ENCODE measurements at places on chromosomes 3 and 15. TPM values are rescaled to one million over a fixed set of nuclear protein-coding genes. Genes with fewer than 3 reads are reported as not detected.

Gene ARRDC4
- total RNA-seq: 0.87 TPM

Gene SERPINI2
- total RNA-seq: not detected

Gene AGBL1
- total RNA-seq: not detected

Gene SLC22A13
- 1.9 TPM for total RNA-seq

Gene KNL1
- 1.7 TPM for total RNA-seq

DNA sequence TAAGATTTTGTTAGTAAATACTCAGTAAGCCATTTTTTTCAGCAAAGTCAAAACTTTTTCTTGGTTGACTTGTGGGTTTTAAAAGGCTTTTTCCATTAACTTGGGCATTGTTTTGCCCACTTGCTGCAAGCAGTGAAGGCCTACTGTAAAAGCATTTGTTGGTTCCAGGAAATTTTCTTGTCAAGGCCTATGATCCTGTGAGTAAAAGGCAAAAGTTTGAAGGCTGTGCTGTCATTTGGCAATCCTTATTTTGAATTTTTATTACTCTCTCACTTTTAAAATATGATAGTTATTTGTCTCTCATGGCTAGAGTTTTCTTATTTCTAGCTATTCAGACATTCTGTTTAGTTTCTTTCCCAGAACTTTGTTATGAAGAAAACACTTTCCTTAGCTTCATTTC is 13.0 kb downstream of the P2RY12 start:
- no peak for DNase-seq
- no peak overlapping the region for H3K4me3 ChIP-seq
- H3K27me3 ChIP-seq: no peaks in the 10 kb centered on the region

- no peak overlapping the region for H3K4me3 ChIP-seq
- H3K27ac ChIP-seq: no peak overlapping the region
- H3K27me3 ChIP-seq: no peaks in the 10 kb centered on the region
- H3K36me3 ChIP-seq: no peaks in the 10 kb centered on the region
- no peak for DNase-seq
These were observed 213.7 kb upstream of the ADAMTS9 start for GRCh38 chr3:64901522-64901885.

DNA sequence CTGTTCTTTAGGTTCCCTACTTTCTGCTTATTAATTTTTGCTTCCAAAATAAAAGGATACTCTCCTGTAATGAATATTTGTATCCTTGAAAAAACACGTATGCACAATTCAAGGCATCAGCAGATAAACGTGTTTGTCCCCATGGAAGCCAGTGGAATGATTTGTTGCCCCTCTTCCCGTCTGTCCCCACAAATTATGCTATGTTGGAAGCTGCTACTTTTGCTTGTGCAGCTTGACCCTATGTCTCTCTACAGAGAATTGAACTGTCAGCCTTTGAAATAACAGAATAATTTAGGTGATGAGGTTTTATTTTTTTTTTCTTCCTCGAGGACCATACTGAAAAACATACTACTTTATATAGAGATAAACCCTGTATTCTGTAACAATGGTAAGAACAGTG is 401.5 kb upstream of the GOLIM4 start:
- no peak for DNase-seq
- no peak overlapping the region for H3K4me3 ChIP-seq
- no peak overlapping the region for H3K27ac ChIP-seq
- H3K4me1 ChIP-seq: no peaks in the 10 kb centered on the region
- H3K27me3 ChIP-seq: no peaks in the 10 kb centered on the region
- no peaks in the 10 kb centered on the region for H3K36me3 ChIP-seq

- no peaks in the 10 kb centered on the region for H3K36me3 ChIP-seq
- H3K4me3 ChIP-seq: no peak overlapping the region
- H3K4me1 ChIP-seq: peaks cover 27% of the 10 kb centered on the region
These were observed 435.0 kb downstream of the SHQ1 start for GRCh38 chr3:72413228-72413627.

- no peak for DNase-seq
- no peaks in the 10 kb centered on the region for H3K36me3 ChIP-seq
These were observed 4.1 kb downstream of the MYL3 start for GRCh38 chr3:46859001-46859710.

- H3K27ac ChIP-seq: no peak overlapping the region
- H3K36me3 ChIP-seq: no peaks in the 10 kb centered on the region
- no peaks in the 10 kb centered on the region for H3K4me1 ChIP-seq
- no peaks in the 10 kb centered on the region for H3K27me3 ChIP-seq
These were observed 200.3 kb upstream of the PFN2 start for GRCh38 chr3:150170852-150171520.

DNA sequence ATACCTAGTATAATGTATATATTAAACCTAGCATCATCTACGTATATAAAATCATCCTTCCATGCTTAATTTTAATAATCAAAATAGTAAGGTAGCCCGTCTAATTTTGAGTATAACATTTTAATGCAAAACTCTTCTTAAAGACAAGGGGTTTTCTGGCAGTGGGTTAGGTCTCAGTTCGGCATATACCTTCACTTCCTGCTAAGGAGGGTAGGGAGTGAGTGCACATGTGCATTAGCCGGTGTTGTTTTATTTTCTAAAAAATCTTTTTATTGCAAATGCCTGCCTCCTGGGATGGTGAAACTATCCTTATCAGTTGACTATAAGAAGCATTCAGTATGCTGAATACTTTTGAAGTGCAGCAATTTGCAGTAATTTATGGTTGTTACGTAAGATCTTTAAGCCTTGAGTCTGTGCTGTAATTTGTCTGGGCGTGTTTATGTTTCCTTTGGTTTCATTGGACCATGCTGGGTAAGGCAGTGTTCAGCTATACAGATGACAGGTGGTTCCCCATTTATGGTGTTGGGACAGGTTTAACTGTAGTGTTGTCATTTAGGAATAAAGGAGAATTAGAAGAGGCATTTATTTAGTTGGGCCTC is 11.7 kb downstream of the ARHGEF26 start:
- H3K36me3 ChIP-seq: no peaks in the 10 kb centered on the region
- no peak for DNase-seq
- no peaks in the 10 kb centered on the region for H3K4me1 ChIP-seq
- H3K27ac ChIP-seq: no peak overlapping the region
- H3K27me3 ChIP-seq: no peaks in the 10 kb centered on the region

GRCh38 chr3:100269410-100270214 is 8.8 kb downstream of the TBC1D23 start:
- H3K4me3 ChIP-seq: no peak overlapping the region
- no peak overlapping the region for H3K27ac ChIP-seq
- DNase-seq: no peak
- H3K36me3 ChIP-seq: no peaks in the 10 kb centered on the region
- no peaks in the 10 kb centered on the region for H3K27me3 ChIP-seq
- no peaks in the 10 kb centered on the region for H3K4me1 ChIP-seq

DNA sequence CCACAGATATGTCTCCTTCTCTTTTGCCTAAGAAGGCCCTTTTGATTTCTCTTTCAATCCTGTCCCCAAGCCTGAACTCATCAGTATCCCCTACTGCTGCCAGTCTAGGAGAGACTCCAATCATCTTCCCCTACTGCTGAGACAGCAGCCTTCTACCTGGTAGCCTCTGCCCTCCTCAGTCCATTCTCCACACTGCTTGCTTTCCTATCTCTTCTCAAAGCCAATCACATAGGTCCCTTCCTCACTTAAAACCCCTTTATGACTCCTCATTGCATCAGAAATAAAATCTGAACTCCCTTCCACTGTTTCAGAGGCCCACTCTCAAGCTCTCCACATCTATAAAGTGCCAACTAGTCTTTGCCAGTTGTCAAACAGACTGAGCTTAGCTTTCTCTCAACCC is 1081.8 kb upstream of the CFAP20DC start:
- H3K4me1 ChIP-seq: no peaks in the 10 kb centered on the region
- H3K36me3 ChIP-seq: no peaks in the 10 kb centered on the region
- no peak overlapping the region for H3K27ac ChIP-seq
- no peak overlapping the region for H3K4me3 ChIP-seq
- DNase-seq: no peak

GRCh38 chr15:58690703-58691102 is 58.8 kb downstream of the ADAM10 start:
- no peak overlapping the region for H3K4me3 ChIP-seq
- DNase-seq: no peak
- no peaks in the 10 kb centered on the region for H3K36me3 ChIP-seq
- no peaks in the 10 kb centered on the region for H3K27me3 ChIP-seq
- no peaks in the 10 kb centered on the region for H3K4me1 ChIP-seq
- H3K27ac ChIP-seq: no peak overlapping the region

Measured in naive thymus-derived CD4-positive, alpha-beta T cell (primary cell).